Activated CD4-positive, alpha-beta memory T cell treated with anti-CD3 and anti-CD28 coated beads for 36 hours (primary cell): ENCODE measurements at places on chromosomes 5 and 9. TPM values are rescaled to one million over a fixed set of nuclear protein-coding genes. Genes with fewer than 3 reads are reported as not detected.

PCDHGA4 gene
- total RNA-seq = 0.12 TPM

KIF12 gene
- total RNA-seq = not detected

CEL gene
- 0.88 TPM for total RNA-seq

DMRT3 gene
- not detected for total RNA-seq

NRARP gene
- total RNA-seq = 1.1 TPM

- peaks cover 28% of the 10 kb centered on the region for H3K36me3 ChIP-seq
- H3K27ac ChIP-seq = peak overlapping the region; percentile 99
- H3K4me3 ChIP-seq = peak overlapping the region; percentile 99
- peak; percentile 91 for DNase-seq
- no peaks in the 10 kb centered on the region for H3K27me3 ChIP-seq
These were observed 87.8 kb upstream of the TNFAIP8 start for GRCh38 chr5:119267958-119268386.

- no peaks in the 10 kb centered on the region for H3K4me1 ChIP-seq
- no peak overlapping the region for H3K4me3 ChIP-seq
- H3K27ac ChIP-seq = no peak overlapping the region
- no peaks in the 10 kb centered on the region for H3K27me3 ChIP-seq
- H3K36me3 ChIP-seq = no peaks in the 10 kb centered on the region
- DNase-seq = no peak
These were observed 26.2 kb downstream of the ANGPTL2 start for GRCh38 chr9:127096208-127096607.

- H3K4me1 ChIP-seq = no peaks in the 10 kb centered on the region
- no peak for DNase-seq
- H3K27ac ChIP-seq = no peak overlapping the region
- no peak overlapping the region for H3K4me3 ChIP-seq
- H3K36me3 ChIP-seq = no peaks in the 10 kb centered on the region
- peaks cover 2% of the 10 kb centered on the region for H3K27me3 ChIP-seq
These were observed 134.8 kb upstream of the PPP1R2B start for GRCh38 chr5:156715287-156715686.

GRCh38 chr9:114176624-114177291 lies 21.4 kb downstream of the COL27A1 start:
- DNase-seq = no peak
- H3K27me3 ChIP-seq = no peaks in the 10 kb centered on the region
- no peaks in the 10 kb centered on the region for H3K36me3 ChIP-seq
